ENCODE measurements at places on chromosomes 13 and 19.

- no peak for DNase-seq
These were observed 31.7 kb downstream of the NEK5 start for GRCh38 chr13:52097197-52097596.

GRCh38 chr13:109900741-109901140 lies 114.4 kb upstream of the IRS2 start:
- no peak for DNase-seq

DNA sequence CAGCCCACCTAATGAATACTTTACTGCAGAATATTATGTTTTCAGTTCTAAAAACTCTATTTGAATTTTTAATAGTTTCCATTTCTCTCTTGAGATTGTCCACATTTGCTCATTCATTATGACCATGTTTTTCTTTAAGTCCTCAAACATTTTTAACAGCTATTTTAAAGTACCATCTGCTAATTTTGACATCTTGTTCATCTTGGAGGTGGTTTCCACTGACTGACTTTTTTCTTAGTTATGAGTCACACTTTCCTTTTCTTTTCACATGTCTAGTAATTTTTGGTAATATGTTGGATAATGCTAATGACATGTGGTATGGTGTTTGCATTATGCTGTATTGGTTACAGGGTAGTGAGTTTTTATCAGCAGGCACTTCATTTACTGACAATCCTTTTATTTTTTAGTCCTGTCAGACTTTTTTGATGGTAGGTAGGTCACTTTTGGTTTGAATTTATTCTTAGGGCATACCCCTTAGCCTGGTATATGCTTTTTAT lies 15.4 kb upstream of the ESD start:
- no peak for DNase-seq

DNA sequence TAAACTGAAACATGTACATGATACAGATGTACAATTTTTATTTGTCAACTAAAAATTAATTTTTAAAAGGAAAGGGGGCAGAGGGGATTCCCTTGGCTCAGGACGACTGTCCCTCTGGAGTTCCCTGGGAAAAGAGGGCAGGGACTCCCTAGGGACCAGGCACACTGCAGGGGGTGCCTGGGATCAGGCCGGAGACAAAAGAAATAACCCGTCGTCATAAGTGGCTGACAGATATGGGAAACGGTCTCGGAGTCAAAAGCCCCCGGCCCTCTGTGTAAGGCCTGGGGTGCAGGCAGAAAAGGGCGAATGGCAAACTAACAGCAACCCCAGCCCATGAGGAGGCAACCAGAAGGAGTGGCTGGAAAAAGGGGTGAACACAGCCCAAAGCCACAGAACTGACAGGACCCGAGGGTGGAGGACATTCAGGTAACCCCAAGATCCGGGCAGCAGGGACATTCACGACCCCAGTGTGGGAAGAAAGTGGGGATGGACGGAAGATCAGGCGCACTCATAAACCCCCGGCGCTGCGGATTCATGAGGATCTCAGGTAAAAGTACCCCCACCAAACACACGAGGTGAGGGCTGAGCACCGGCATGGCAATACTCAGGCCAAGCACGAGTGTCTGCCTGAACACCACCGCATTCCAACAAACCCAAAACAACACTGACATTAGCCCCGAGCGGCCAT lies 6.7 kb downstream of the MLLT1 start:
- DNase-seq: no peak

DNA sequence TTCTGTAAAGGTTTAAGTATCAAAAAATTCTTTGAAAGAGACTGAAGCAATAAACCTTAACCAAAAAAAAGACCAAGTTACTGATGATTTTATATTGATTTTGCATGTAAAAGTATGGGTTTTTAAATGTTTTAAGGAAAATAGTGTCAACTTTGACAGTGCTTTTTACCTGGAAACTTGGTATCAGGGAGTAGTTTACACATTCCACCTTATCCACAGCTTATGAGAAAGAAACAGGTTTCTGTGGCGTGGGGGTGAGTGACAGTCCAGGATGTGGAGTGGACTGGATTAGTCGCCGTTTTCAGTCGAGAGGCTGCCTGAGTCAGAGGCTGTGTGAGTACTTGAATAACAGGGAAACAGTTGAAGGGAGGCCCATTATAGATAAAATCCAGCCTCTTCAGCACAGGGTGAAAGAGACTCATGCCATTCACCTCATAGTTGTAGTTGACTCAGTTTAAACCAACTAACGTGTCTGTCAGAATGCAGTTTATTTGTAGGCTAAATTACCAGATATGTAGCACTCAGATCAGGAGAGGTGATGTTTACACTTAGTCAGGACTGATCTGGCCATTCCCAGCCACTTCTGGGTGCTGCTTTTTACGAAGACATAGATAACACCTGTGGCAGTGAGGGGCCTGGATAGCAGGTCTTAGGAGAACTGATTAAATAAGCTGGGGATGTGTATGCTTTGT lies 595 bp upstream of the GPR183 start:
- peak; percentile 83 for DNase-seq

DNA sequence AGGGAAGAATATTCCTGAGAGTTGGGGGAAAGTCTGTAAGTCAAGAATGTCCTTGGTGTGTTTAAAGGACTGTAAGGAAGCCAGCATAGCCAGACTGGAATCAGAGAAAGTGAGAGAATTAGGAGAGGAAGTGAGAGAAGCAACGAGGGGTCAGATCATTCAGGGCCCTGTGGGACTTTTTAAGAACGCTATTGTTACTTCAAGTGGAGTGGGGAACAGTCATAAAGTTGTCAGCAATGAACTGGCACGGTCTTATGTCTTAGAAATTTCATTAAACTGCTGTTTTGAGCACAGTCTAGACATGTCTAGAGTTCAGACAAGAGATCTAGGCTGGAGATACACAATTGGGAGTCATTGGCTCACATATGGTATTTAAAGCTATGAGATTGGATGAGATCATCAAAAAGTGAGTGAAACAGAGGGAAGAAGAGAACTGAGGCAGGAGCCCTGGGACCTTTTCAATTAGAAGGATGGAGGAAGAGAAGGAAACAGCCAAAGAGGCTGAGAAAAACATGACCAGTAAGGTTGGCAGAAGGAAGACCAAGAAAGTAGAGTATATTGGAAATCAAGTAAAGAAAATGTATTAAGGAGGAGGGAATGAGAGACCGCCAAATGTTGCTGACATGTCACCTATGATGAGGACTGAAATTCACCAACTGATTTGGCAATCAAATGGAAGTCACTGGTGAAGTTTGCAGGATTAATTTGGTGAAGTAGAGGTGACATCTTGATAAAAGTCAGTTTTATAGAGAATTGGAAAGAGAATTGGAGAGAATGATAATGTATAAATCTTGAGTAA lies 263.5 kb downstream of the GPC5 start:
- DNase-seq: no peak

DNA sequence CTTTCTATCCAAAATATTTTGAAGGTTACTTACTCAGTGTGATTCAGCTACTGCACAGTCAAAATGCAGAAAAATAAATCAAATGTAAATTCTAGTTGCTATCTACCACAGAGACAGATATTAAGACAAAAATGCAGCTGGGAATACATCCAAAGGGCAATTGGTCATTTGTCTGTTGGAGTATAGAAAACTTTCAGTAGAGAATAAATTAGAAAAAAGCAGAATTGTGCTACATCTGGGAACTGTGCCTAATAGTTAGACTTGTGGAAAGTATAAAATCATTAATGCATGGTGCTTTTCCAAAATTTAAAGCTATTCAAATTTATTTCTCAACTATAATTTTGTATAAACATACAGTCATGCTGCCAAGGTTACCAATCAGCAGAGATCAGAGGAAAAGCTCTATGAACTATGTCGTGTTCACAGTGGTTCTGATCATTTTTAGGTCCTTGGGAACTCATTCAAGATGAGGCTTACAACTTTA lies 1635.8 kb downstream of the PCDH9 start:
- DNase-seq: peak; percentile 67

Measured in cardiac fibroblast (primary cell).